ENCODE measurements at places on chromosomes 12 and 14.

DNA sequence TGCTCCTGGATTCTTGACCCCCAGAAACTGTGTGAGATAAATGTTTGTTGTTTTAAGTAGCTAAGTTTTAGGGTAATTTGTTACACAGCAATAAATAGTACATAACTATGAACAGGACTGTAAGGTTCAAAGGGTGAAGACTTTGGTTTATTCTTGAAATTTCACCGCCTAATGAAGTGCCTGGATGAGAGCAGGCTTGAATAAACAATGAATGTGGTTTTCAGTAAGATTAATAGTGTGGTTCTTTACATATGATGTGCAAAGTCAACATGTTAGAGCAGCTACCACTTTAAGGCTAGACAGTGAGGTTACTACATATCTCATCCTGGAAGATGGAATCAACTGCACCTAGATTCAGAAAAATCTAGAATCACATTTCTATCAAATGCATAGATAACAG, 145.2 kb upstream of the BTG1 start:
- no peak for DNase-seq

DNA sequence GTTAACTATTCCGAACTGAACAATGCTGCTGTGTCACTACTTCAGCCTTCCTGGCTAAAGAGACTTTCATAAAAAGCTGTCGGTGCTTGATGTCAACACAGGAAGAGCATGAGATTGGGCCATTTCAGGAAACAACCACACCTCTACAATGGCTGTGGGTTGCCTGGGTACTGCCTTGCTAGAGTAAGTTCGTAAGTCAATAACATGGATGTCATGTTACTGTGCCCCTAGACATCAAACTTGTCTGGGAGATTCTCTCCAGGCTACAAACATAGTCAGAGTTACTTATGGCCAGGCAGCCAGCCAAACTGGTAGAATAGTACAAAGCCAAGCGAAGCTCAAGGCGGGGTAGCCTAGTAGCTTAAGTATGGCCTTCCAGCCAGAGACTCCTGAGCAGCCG, 23.1 kb downstream of the MAX start:
- no peak for DNase-seq

GRCh38 chr14:59918824-59919569, 947 bp upstream of the LRRC9 start:
- DNase-seq: no peak

DNA sequence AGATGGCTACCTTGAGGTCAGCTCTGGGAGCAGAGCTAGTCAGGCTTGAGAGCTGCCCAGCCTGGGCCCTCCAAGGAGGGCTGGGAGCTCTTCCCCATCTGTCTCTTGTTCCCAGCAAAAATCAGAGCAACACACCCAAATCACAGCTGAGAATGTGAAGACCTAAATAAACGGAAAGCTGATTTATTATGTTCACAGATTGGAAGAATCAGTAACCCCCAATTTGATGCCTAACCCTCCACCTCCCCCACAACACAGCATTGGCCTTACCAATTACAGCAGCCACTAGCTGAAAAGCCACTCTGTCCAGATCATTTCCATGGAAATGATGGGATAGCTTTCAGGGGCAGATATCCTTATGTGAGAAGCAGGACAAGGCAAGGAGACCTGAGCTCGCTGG, 7.1 kb upstream of the ACTN1 start:
- DNase-seq: no peak

- DNase-seq: no peak
Measured at GRCh38 chr12:13780453-13780852, 200.9 kb downstream of the GRIN2B start.

DNA sequence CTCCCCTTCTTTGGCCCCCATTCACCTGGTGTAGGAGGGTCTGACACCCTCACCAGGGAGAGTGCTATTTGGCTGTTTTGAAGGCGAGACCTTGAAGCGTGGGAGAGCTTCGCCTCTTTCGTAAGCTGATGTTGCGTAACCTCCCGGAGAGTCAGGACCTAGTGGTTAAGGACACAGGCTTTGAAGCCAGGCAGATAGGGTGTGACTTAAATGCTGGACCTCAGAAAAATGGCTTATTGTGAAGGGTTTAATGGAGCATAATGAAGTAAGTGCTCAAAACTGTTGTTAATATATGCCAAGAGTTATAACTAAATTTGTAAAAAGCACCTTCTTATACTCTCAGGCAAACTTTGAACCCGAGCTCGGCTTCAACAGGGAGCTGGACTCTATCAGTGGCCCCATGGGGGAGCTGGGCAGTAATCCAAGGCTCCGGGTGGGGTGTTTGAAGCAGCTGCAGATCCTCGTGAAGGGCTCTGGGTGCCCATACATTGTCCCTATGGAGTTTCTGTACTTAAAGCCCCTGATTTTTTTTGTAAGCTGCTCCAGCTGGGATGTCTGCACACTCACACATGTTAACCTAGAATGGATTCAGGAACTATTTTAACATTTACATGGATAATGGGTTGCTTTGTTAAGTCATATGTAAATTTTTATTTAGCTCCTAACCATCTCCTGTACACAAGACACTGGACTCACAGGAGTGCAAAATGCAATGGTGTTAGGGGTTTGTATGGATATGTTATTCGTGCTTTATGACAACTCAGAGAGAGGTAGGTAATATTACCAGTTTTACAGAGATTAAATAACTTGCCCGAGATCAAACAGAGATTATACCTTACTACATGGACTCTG, 26.0 kb downstream of the PPFIBP1 start:
- DNase-seq: no peak

DNA sequence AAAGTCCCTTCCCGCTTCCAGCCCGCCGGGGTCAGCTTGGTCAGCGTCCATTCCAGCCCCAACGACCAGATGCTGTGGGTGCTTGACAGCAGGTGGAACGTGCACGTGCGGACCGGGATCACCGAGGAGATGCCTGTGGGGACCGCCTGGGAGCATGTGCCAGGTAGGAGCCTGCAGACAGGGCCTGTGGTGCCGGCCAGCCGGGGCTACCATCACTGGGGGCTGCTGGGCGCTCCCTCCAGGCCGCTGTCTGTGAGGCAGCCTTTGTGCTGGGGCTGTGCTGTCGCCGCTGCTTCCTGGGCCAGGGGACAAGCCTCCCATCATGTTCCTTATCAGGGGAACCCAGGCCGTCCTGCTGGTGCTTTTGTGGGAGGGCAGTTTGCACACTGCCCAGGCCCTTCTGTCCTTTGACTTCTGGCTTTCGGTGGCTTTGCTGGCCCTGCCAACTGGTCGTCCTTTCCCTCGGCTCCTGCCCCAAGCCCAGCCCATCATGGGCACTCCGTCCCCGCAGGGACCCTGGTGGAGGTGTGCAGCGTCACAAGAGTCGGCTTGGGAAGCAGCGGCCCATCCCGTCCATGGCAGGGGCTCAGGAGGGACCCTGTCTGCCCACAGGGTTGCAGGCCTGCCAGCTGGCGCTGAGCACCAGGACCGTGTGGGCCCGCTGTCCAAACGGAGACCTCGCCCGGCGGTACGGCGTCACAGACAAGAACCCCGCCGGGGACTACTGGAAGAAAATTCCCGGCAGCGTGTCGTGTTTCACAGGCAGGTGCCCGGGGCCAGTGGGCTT, 12.4 kb downstream of the ANKRD9 start:
- no peak for DNase-seq

GRCh38 chr12:93111773-93112172, 182.7 kb upstream of the EEA1 start:
- DNase-seq: no peak

- DNase-seq: no peak
Measured at GRCh38 chr12:52198454-52199215, 6.8 kb upstream of the KRT80 start.

- peak; percentile 52 for DNase-seq
Measured at GRCh38 chr12:51391283-51392123, at the start of gene GALNT6. Gene GALNT6 (minus strand): TSS chr12:51391406. CDS start chr12:51379781, 11,625 bp downstream.

- DNase-seq: no peak
Measured at GRCh38 chr14:53628732-53629430, 327.7 kb downstream of the BMP4 start.

- no peak for DNase-seq
Measured at GRCh38 chr14:60905923-60906322, 75.0 kb downstream of the TRMT5 start.

GRCh38 chr12:59734371-59734770, 138.5 kb downstream of the SLC16A7 start:
- DNase-seq: no peak

DNA sequence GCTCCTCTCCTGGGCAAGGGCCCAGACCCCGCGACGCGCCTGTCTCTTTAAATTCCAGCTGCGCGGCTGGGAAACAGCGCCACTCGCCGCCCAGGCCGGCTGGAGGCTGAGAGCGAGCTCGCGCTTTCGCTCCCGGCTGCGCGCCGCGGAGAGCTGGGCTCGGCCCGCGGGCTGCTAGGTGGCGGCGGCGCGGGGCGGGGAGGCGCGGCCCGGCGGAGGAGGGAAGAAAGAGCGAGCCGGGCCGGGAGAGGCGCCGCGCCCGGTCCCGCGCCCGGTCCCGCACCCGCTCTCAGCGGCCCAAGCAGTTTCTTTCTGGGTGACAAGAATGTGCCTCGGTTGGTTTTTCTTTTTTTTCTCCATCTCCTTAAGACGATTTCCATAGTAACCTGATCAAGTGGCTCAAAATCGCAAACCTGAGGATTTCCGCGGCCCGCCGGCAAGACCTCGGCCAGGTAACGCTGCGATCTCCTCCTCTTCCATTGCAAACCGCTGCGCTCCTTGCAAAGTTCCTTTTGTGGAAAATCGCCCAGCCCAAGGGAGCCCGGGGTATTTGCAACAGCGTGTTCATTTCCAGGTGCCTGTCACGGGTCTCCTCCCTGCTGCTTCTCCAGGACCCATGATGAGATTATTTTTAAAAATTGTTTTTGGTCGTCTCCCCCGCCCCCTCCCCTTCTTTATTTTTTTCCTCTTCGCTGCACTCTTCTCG, 259.5 kb upstream of the E2F7 start:
- DNase-seq: no peak

DNA sequence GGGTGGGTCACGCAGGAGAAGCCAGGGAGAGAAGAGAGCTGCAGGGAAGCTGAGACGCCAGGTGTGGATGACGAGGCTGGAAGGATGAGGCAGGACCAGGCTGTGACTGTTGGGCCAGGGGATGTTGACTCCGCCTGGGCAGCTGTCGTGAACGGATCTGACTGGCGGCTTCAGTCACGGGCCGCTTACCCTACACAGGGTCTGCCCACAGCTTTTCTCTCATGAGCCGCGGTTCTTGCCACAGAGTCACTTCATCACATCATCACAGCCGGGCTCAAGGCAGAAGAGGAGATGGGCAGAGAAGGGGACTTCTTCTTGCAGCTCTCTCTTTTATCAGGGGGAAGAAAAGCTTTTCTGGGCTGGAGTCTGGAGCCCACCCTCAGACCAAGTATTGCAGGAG, 7.7 kb downstream of the CLBA1 start:
- DNase-seq: no peak

GRCh38 chr12:105235732-105236476, at the start of gene APPL2:
Gene APPL2 (minus strand): TSS chr12:105236174. CDS start chr12:105236012, 162 bp downstream.
- DNase-seq: peak; percentile 72

GRCh38 chr12:107475900-107476299, 209.7 kb upstream of the PWP1 start:
- DNase-seq: no peak

DNA sequence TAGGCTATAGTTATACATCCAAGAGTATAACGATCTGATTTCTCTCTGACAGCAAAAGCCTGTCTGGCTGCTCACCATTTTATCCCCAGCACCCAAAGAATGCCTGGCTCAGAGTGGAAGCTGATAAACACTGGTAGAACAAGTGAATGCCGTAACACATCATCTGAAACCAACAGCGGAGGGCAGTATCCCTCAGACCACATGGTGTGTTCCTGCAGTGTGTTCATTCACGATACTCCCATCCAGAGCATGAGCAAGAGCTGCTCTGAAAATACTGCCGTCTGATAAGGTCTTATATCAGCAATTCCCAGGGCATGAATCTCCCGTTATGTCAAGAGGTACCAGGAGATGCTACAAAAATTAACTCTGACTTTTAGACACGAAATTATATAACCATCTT, 95.9 kb downstream of the TTC7B start:
- no peak for DNase-seq

DNA sequence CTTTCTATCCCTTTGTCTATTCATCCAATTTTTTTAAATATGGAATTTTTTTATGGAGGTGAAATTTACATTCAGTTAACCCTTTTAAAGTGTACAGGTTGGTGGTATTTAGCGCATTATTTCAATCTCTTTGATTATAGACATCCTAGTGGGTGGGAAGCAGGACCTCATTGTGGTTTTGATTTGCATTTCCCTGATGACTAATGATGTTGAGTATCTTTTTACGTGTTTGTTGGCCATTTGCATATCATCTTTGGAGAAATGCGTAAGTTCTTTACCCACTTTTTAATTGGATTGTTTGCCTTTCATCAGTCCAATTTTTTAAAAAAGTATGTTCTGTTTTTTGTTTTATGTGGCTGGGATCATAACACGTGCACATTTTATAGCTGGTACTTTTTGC, 20.8 kb downstream of the PAPLN start:
- DNase-seq: no peak

DNA sequence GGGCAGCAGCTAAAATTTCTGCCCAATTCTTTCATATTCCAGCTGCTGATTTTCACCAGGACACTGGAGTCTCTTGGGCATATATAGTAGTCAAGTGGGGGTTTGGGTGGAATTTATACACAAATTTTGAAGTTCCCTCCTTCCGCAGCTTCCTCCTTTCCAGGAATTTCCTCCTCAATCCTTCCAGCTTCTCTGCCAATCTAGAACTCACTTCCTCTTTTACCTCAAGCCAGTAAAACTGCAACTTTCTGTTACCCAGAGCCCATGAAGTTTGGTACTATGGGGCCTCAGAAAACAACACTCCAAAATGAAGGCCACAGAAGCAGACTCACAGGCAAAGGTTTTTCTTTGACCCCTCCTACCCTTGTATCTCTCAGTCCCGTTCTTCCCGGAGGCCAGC, 51.7 kb upstream of the G2E3 start:
- DNase-seq: no peak

DNA sequence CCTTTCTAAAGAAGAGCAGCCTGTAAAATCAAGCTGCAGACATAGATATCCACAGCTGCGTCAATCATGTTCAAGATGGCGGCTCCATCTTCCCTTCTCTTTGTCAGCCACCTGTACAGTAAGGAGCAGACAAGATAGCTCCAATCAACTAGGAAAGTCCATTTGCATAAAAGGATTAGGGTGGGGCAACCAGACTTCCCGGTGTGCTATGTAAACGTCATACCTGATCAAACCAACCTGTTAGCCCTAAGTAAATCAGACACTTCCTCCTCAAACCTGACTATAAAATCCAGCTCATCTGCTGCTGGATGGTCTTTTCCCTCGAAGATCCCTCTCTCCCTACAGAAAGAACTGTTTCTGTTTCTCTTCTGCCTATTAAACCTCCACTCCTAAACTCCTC, 60.1 kb downstream of the BCAT1 start:
- no peak for DNase-seq

All from stimulated activated CD8-positive, alpha-beta memory T cell treated with anti-CD3 and anti-CD28 coated beads, Interleukin-7, amount 100 ng/mL, for 48 hours (primary cell).